ENCODE measurements at places on chromosomes 12 and 14.

GRCh38 chr12:39239490-39240486 is 203.1 kb downstream of the KIF21A start:
- DNase-seq = no peak

GRCh38 chr12:66999141-66999540 is 270.0 kb upstream of the CAND1 start:
- no peak for DNase-seq

DNA sequence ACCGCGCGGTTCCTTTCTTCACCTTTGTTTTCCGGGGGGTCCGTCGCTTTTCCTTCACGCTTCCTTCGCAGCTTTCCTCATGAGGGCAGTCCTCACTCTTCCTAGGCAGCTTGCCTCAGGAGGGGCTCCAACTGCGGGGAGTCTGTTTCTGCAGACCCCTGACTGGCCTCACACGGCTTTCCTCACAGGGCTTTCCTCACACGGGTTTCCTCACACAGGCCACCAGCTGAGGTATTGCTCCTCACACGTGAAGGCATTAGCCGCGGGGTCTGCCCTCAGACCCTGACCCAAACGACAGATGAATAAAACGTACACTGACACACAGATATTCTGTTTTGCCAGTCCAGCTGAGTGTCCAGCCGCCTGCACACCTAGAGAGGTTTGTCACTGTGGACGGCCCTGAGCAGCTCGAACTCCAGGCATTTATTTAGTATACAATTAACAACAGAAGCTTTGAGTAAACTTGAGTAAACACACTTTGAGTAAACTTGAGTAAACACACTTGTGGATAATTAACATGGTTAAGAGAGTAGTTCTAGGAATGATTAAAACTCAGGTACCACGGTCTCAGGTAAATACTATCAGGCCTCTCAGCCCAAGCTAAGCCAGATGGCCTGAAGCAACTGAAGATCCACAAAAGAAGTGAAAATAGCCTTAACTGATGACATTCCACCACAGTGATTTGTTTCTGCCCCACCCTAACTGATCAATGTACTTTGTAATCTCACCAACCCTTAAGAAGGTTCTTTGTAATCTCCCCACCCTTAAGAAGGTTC is 16.1 kb upstream of the LYZ start:
- DNase-seq = no peak

- no peak for DNase-seq
These were observed 1630.4 kb upstream of the SEL1L start for GRCh38 chr14:83164016-83164415.

DNA sequence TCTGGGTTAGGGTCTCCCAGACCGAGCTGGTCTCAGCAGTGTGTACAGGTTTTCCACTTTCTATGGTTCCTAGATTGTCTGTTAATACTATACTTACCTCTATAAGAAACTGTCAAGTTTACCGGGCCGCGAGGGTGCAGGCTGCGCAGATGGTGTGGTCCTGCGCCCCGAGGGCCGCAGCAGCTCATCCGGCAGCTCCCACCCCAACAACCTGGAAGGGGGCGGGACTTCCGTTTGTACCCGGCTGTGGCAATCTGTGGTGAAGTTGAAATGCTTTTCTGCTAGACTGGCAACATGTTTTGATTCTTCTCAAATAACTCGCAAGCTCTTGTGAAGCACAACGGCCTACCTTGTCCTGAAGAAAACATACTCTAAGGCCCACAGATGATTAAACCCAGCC is at the start of gene CLEC9A:
TSS of gene CLEC9A (plus strand) at position 237 of the 400 bp plus-strand sequence. CDS start 22,006 bp downstream, outside the sequence.
- DNase-seq = no peak

- no peak for DNase-seq
These were observed at the start of gene CLEC7A for GRCh38 chr12:10130042-10130441. Gene CLEC7A (minus strand): TSS chr12:10130199. CDS start chr12:10130082, 117 bp downstream.
